ENCODE measurements at places on chromosomes 3 and 15.

GRCh38 chr3:184825121-184825820 lies 13.3 kb downstream of the VPS8 start:
- DNase-seq: no peak

DNA sequence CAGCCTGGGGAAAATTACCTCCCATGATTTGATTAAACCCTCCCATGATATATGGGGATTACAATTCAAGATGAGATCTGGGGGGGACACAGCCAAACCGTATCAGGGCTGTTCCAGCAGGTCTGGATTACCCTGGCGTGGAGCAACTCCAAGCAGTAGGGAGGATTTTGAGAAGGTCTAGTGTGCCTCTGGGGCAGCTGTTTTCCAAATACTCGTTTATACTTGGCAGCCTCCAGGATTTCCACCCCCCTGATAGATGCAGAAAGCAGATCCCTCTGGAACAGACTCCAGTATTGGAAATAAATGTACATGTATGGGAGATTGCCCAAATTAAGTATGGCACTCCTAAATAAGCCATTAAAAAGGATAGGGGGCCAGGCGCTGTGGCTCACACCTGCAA lies 7.7 kb upstream of the IRAK2 start:
- no peak for DNase-seq

DNA sequence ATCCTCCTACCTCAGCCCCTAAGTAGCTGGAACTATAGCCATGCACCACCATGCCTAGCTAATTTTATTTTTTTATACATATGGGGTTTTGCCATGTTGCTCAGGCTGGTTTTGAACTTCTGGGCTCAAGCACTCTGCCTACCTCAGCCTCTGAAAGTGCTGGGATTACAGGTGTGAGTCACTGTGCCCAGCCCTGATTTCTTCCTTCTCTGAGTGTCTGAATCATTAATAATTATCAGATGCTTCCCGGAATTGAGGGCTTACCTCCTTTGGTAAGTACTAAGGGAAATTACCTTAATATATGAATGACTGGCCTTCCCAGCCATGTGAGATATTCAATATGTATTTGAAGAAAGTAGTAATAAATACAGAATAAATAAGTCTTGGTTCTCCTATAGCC lies 7.2 kb downstream of the CLPX start:
- DNase-seq: no peak

- no peak for DNase-seq
Observed at GRCh38 chr15:91192285-91192684, 92.2 kb downstream of the SV2B start.

DNA sequence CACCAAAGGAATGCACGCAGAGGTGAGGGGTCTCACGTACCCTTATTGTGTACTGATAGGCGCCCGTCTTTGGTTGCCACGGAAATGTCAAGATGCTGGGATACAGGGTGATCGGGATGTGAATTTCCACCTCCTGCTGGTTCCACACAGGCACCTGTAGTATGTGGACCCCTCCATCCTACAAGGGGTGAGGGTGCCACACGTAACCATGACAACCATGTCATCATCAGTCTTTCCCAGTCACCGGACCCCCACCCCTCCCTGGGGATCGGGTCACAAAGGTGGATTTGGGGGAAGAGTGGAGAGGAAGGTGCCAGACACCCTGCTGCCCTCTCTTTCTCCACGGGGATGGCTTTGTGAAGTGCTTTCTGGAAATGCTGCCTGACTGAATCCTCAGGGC lies 44.7 kb downstream of the NUP210 start:
- no peak for DNase-seq

DNA sequence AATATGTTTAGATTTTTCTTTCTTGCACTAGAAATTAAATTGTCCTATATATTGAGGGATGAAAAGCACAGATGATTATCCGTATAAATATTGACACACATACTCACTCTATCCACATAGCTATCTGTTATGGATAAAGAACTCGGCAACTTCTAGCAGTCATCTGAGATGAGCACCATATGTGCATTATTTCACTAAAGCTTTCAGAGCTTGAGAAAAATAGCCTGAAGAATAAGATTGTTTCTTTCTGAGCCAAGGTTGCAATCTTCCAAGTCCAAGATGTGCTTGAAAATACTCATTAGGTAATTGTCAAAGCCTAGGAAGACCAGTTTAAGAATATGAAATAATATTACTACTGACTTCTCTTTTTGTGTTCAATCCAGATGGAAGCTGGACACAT lies 40.5 kb downstream of the COL8A1 start:
- DNase-seq: no peak

- no peak for DNase-seq
Observed at GRCh38 chr15:52139599-52140462, 27.3 kb upstream of the BCL2L10 start.

GRCh38 chr3:186477876-186478275 lies 66.3 kb downstream of the CRYGS start:
- no peak for DNase-seq

DNA sequence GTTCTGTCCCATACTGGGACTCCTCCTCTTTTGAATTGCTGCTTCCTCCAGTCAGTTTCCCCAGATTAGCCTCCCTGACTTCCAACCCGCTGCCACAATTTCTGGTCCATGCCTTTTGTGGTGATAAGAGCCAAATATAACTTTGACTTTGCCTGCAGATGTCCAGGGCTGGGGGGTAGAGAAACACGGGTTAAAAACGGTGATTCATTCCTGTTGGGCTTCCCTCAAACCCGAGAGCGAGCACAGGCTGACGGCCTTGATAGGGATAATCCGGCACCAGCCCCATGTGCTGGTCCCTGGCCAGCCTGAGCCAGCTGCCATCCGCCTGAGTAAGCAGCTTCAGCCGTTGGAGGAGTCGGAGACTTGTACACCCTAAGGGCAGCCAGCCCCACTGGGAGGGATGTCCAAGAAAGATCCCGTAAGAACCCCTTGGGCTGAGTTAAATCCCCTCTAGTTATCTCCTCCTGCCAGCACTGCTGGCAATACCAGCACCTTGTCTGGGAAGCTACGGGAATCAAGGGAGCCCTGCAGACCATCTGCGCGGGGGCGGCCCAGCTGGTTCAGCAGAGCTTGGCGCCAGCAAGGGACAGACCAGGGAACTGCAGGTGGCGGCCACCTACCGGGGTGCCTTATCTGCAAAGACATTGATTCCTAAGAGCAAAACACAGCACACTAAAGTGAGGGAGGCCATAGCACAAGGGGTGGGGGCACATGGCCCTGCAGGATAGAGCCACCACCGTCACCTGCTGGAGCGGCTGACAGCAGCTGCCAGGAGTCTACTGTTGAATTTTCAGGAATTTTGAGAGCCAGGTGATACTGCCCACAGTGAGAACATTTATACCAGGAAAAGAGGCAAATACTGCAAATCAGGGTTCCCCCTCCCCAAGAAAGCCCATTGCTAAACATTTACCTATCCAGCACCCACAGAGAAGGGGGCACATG lies 18.1 kb downstream of the CSPG4 start:
- DNase-seq: no peak

GRCh38 chr15:69853544-69853951 lies 244.2 kb downstream of the TLE3 start:
- no peak for DNase-seq

GRCh38 chr3:184611607-184612281 lies 50.2 kb downstream of the EPHB3 start:
- no peak for DNase-seq

- no peak for DNase-seq
Observed at GRCh38 chr3:159245871-159246270, 444.0 kb downstream of the MFSD1 start.

GRCh38 chr15:58010983-58011382 lies 54.5 kb downstream of the ALDH1A2 start:
- DNase-seq: no peak

GRCh38 chr3:49329186-49329585 lies 10.7 kb downstream of the USP4 start:
- DNase-seq: no peak

DNA sequence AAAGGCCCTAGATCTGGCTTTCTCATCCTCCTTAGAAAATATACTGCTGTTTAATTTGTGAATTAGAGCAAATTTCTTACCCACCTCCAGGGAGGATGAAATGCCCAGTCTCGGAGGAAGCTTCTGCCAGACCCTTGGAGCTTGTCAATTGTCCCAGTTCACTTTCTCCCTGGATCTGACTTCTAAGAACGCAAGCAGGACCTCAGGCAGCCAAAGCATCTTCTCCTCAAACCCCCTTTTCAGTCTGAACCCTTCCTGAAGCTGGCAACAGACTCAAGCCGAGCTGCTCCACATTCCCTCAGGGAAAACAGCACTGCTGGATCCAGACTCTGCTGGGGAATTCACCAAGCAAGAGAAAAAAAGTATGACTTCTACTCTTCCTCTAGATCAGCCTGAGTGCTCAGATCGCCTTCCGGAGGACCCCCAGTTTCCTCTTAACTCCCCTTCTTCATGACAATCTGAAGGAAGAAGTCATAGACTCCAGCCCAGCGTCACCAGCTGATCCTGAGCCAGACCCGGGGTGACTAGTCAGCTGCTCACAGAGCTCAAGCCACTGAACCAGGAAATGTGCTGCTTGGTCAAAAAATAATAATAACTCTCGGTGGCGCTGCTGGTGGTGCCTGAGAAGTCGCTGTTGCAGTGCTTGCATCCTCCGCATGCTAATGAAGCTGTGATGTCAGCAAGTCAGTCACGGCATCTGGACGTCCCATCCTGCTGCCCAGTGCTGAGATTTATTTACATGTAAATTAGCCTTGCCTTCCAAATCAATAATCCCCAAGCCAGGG lies at the start of gene PRICKLE2:
Gene PRICKLE2, minus strand, starts transcription at position 641 of the 785 bp plus-strand sequence. CDS start 26,539 bp downstream, outside the sequence.
- DNase-seq: no peak

- no peak for DNase-seq
Observed at GRCh38 chr15:80317389-80318182, 65.6 kb upstream of the CTXND1 start.

DNA sequence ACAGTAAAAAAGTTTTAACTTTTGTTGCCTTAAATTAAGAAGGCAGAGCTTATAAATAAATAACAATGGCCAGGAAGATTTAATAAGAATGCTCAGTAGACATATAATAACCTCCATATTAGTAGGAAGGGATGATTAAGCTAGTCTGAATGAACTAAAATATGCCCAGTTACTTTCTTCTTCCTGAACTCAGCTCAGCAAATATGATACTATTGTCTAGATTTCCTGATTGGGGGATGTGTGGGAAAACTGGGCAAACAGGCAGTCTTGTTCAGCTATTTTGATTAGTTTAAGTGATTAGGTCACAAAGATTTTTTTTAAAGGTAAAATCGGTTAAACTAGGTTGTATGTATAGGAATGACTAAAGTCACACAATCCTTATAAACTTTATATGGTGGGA lies 167.2 kb upstream of the SLC2A2 start:
- no peak for DNase-seq

DNA sequence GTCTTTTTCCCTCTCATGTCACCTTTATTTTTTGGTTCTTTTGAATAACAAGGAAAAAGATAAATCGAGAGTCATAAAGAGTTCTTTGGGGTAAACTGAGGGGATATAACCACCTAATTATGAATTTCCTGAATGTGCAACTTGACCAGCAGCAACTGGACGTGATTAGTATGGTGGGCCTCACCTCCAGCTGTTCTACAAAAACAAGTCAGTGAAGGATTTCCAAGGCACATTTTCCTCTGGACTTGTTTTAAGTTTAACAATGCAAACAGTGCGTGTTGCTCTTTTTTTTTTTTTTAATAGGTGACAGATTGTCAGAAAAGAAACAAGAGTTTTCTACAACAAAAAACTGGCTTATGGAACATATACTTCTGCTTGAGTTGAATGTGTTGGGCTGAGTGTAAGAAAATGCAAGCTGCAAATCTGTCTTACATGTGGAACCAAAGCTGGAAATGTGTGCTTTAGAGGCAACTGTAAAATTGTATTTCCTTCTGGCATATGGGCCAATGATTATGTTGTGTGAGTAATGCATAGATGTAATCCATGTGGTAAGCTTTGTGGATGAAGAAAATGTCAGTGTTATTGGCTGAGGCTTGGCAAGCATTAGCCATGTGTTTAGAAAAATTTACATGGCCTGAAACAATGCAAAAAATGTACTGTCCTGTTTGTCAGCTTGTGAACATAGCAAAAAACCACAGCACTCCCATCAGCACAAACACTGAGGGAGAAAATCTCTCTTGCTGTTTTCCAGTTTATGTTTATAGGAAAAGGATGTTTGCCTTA lies 44.5 kb upstream of the FNDC3B start:
- DNase-seq: no peak

GRCh38 chr15:43346305-43346704 lies 15.9 kb upstream of the LCMT2 start:
- DNase-seq: no peak

- no peak for DNase-seq
Observed at GRCh38 chr15:96334017-96334704, 3.7 kb downstream of the NR2F2 start.

- no peak for DNase-seq
Observed at GRCh38 chr3:123745184-123745855, 138.8 kb downstream of the MYLK start.

DNA sequence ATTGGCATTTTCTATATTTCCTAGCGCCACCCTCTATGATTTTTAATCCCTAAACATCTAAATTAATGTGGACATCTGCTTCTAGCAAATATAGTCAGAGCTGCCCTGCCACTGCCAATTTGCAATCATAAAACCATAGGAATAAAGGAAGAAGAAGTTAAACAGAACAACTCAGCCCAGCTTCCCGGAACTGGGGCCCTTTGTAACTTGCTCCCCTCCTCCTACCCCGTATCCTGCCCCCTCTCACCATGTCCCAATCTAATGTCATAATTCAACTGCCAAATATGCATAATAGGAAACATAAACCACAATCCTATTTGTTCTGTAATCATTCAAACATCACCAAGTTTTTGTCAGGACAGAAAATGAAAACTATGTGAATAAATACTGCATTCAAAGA lies 74.4 kb upstream of the ACP3 start:
- no peak for DNase-seq
